ENCODE measurements at places on chromosomes 6 and 20.

- no peak for DNase-seq
These were observed 152.1 kb downstream of the DTNBP1 start for GRCh38 chr6:15510536-15511247.

DNA sequence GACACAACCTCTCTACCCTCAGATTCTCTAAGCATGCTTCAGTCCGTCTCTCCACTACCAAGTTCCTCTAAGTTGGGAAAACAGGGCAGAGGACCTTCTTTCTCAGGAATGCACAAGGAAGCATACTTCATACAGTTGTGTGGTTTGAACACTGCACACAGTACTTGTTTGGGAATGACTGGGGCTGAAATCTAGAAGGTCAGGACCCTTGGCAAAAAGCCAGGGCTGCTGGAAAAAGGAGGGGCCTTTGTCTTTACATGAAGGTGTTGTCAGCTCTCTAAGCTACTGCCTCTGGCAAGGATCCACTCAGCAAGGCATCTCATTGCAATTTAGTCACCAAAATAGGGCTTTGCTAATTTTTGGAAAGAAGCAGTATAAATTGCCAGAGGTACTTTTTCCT, 20.7 kb upstream of the HEY2 start:
- no peak for DNase-seq

- DNase-seq = no peak
These were observed 10.8 kb downstream of the ASXL1 start for GRCh38 chr20:32368925-32369324.

DNA sequence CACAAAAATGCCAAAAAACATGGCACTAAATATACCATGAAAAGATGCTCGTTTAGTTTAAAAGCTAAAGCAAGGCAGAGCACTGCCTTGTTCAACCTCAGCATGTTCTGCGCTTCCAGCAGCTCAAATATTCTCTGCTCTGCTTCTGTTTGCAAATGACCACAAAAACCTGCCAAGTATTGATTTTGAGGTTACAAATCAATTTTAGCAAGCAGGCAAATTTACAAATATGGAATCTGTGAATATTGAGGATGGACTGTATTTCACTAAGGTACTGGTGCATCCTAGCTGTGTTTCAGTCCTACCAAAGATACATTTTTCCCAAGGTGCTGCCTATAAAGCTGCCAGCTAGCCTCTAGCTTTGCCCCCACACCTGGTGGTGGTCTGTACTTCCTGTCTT, 449.9 kb downstream of the PREX1 start:
- no peak for DNase-seq

- no peak for DNase-seq
These were observed 14.6 kb downstream of the SRC start for GRCh38 chr20:37360391-37361115.

GRCh38 chr6:89221971-89222711, 5.0 kb upstream of the GABRR1 start:
- DNase-seq = no peak

DNA sequence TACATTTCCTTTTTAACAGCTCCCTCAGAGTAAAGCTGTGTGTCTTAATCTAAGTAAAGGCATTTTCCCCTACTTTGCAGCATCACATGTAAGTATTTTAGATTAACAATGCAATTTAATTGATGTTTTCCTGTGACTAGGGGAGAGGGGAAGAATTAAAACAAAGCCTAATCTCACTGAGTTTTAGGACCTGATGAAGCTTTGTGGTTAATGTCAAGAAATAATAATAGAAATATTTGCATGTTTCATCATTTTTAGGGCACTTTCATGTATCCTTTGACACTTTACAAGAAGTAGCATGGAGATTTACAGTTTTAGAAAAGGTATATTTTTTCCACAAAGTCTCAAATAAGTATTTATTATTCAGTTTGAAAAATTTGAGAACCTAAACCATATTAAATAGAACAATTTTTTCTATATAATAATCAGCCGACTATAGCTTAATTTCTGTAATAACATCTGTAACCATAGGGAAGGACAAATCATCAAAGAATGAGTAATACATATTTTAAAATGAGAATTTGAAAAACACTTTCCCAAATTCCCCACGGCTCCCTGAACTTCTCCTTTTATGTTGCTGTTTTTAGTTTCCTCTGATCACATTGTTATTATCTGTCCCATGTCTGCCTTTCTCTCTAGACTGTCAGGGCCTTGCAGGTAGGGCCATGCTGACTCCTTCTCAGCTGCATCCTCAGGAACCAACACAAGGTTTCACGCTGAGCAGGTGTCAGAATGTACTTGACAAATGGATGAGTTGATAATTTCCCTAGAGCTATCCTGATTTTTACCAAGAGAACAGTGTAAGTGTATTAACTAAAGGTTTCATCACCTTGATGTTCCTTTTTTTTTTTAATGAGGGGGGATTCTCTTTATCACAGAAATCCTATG, 338.1 kb downstream of the SYNE1 start:
- DNase-seq = no peak

GRCh38 chr6:9461188-9461587, 953.7 kb downstream of the TFAP2A start:
- DNase-seq = no peak

DNA sequence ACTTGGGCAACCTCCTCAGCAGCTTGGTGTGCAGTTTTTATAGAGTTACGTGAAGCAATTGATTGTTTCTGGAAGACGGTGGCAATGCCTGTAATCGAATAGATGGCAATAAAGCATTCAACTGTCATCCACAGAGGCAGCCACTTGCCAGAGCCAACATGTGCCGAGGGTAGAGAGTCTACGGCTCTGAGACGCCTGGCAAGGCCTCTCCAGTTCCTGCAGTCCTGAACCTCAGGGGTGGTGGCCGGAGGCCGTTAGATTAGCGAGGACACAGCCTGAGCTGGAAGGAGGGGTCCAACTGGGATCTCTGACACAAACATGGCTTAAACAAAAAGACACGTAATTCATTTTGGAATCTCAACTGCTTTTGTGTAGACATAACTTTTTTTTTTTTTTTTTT, 775 bp upstream of the TTLL2 start:
- DNase-seq = no peak

- DNase-seq = no peak
These were observed 1.8 kb upstream of the PXDC1 start for GRCh38 chr6:3753228-3753835.

DNA sequence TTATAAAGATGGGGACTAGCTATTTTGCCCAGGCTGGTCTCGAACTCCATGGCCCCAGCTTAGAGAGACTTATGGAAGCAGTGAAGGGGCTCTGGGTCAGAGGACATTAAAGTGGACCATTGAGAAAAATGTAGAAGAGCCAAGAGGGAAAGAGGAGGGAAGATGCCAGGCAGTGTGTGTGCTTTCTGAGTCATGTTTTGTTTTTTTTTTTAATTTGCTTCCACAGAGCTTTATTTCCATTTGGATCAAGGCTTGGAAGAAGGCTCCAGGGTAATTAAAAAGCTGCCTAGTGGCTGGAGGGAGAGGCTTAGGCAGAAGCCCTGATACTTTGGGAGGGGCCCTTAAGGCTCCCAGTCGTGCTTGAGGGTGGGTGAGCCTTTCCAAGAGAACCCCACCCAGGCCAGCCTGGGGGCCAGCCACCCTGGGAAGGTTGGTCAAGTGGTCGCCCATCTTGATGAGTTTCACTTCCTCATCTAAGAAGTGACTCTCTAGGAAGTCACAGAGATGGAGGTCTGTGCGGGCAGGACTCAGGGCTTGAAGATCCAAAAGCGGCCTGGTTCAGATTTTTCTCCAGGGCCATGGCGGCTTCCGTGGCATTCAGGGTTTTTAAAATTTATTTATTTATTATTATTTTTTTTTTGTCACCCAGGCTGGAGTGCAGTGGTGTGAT, 3.0 kb upstream of the ZNF335 start:
- no peak for DNase-seq

DNA sequence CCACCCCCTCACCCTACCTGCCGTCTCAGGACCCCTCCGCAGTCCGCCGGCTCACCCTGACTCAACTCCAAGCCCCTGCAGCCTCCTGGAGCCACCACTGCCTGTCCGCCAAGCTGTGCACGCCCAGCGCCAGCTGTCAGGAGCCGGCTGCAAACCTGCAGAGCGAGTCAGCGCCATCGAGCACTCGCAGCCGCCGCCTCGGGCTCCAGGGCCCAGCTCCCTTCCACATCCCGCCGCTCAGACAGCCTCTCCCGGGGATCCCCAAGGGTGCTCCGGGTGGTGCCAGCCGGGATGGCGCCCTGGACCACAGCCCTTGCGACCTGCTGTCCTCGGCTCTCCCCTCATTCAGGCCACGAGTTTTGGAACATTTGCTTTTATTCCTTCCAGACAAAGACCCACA, 4.3 kb downstream of the TNNC2 start:
- DNase-seq = no peak

DNA sequence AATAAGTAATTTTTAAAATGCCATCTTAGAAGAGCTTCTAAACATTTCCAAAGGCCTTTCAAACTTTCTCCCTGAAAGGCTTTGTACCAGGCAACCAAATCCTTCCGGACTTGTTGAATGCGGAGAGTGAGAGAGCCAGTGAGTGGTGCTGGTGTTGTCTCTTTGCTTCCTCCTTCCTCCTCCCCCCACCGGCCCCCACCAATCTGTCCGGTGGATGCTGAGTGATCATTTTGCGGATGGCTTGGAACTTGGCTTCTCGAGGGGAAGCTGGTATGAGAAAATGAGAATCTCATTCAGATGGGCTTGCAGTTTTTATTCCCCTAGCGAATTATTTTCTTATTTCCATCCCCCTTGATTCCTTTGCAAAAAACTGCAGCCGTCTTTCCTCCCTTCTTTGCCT, 97.3 kb downstream of the ANKRD60 start:
- no peak for DNase-seq

GRCh38 chr20:37502654-37503053, 18.4 kb upstream of the NNAT start:
- no peak for DNase-seq

DNA sequence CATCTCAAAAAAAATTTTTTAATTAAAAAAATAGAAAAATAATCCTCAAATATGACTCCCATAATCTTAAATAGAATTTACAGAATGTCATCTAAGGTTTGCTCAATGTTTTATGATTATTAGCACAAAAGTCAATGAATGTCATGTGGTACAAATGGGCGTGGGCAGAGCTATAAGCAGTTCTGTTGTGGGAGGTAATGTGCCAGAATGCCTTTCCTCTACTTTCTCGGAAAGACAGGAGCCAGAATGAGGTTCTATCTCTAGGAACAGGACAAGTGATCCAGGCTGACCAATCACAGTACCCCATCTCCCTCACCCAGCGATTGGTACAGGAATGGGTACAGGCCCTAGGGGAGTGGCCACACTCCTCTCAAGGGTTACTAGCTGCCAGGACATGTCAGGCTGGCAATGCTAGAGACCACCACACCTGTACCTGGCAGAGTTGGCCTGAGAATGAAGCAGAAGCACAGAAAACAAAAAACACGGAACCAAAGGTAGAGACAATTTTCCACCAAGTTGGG, 15.1 kb downstream of the RALGAPA2 start:
- no peak for DNase-seq

DNA sequence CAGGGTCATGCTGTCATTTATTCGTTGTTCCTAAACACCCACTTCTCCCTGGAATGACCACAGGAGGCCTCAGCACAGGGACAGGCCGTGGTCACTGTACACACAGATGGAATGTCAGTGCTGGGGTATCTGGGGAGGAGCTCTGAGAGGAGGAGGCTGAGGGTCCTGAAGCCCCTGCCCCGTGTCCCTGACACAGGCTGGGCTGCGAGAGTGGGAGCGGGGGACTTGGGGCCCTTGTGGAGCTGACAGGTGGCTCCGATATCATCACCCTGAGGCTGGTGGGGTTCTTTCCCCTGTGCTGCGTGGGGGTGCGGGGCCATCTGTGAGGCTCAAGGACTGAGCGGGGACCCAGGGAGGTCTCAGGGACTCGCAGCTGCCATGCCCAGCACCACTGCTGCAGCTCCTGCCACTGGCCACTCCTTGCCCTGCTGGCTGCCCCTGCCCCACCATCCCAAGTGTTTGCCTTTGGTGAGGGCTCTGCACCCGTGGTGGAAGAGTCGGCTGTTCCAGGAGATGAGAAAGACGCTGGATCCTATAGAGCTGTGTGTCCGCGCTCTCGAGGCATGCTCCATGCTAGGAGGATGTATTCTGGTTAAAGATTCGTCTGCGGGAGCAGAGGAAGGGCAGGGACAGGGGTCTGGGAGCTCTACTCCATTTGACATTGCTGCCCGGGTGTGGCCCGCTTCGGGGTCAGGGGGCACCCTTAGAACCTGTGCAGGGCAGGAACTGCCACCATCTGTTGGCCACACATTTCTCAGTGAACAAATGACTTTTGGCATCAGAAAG, 18.9 kb downstream of the NPEPL1 start:
- DNase-seq = no peak

GRCh38 chr20:50378170-50379000, 131.8 kb upstream of the PTPN1 start:
- no peak for DNase-seq

- DNase-seq = no peak
These were observed 20.7 kb downstream of the SYNJ2 start for GRCh38 chr6:158002249-158002950.

DNA sequence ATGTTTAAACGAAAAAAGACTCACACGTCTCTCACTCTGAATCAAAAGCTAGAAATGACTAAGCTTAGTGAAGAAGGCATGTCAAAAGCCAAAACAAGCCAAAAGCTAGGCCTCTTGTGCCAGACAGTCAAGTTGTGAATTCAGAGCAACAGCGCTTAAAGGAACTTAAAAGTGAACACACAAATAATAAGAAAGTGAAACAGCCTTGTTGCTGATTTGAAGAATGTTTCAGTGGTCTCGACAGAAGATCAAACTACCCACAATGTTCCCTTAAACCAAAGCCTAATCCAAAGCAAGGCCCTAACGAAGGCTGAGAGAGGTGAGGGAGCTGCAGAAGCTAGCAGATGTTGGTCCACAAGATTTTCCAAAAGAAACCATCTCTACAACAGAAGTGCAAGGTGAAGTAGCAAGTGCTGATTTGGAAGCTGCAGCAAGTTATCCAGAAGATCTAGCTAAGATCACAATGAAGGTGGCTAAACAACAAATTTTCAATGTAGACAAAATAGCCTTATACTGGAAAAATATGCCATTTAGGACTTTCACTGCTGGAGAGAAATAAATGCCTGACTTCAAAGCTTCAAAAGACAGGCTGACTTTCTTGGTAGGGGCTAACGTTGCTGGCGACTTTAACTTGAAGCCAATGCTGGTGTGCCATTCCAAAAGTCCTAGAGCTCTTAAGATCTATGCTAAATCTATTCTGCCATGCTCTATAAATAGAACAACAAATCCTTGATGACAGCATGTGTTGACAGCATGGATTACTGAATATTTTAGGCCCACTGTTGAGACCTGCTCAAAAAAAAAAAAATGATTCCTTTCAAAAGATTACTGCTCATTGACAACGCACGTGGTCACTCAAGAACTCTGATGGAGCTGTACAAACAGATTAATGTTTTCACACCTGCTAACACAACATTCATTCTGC, 40.3 kb downstream of the SEC63 start:
- DNase-seq = no peak
